T-cell (primary cell): ENCODE measurements at places on chromosomes 4 and X. TPM values are rescaled to one million over a fixed set of nuclear protein-coding genes. Genes with fewer than 3 reads are reported as not detected.

GAGE1 gene
- total RNA-seq: 0.54 TPM

- no peak for DNase-seq
These were observed 942.3 kb upstream of the SLIT2 start for GRCh38 chr4:19309378-19309777.

DNA sequence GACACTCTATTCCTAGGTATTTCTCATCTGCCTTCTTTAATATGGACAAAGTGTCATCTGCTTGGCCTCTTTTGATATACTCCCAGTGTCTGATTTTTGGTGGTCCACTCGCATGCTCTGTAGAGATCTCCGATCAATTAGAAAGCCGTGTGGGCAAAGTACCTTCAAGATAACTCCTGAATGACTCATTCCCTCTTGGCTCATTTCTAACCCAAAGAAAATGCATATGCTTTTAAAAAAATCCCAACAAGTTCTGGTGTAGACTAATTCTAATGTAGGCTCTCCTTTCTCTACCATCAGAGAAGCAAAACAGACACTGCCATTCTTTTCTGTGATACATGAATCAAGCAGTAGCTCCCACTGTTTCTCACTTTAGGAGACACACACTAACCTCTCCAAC lies 714.9 kb upstream of the ADGRL3 start:
- no peak for DNase-seq

GRCh38 chrX:119738742-119739141 lies 19.6 kb upstream of the SOWAHD start:
- no peak for DNase-seq

DNA sequence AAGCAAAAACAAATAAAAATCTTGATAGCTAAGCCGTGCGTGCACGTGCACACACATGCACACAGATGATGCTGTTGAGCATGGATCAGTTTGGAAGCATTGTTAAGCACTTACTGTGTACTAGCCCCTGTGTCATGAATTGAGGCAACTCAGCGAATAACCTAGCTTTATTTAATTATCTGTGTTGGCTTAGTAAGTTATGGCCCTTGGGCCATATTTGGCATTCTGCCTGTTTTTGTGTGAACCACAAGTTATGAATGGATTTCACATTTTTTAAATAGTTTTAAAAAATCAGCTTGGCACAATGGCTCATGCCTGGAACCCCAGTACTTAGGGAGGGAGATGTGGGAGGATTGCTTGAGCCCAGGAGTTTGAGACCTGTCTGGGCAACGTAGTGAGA lies 113.6 kb upstream of the CBLL2 start:
- DNase-seq: no peak

- DNase-seq: no peak
These were observed 28.3 kb downstream of the ARHGAP10 start for GRCh38 chr4:147760176-147760575.

GRCh38 chrX:130778773-130779172 lies 124.2 kb downstream of the ENOX2 start:
- no peak for DNase-seq

GRCh38 chr4:40954088-40954668 lies 204.4 kb downstream of the NSUN7 start:
- no peak for DNase-seq

DNA sequence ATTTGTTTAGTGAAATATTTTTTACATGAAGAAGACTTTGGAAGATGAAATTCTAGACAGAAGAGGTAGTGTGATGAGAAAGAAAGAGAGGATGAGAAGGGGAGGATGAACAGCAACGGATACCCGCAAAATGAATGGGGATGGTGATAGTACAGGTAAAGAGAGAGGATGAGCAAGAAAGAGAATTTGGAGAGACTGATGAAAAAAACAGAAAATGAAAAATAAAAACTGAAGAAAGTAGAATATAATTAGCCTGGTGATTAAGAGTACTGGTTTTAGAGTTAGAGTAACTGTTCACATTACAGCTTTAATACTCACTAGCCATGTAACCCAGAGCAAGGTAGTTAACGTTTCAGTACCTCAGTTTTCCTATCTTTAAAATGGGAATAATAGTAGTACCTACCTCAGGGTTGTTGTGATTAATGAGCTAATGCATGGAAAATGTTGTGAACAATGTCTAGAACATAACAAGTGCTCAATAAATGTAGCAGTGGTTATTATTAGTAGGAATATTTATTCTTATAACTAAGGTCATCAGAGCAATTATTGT lies 54.9 kb upstream of the ANTXR2 start:
- no peak for DNase-seq
